ENCODE measurements at places on chromosomes 5 and 9. TPM values are rescaled to one million over a fixed set of nuclear protein-coding genes. Genes with fewer than 3 reads are reported as not detected.

Gene CD274
- 4.7 TPM for total RNA-seq

Gene QRFP
- total RNA-seq, result not detected

Gene PLAC8L1
- 1.8 TPM for total RNA-seq

Gene GZMA
- total RNA-seq, result 5.4 TPM

Gene OBP2B
- total RNA-seq, result not detected

Gene TXNDC8
- not detected for total RNA-seq

Gene RPP25L
- 20.5 TPM for total RNA-seq

Gene CCL21
- total RNA-seq, result not detected

Gene PCDHB7
- total RNA-seq, result not detected

Gene GCNT4
- 23.5 TPM for total RNA-seq

Gene VDAC1
- total RNA-seq, result 43.2 TPM

Gene ORM2
- total RNA-seq, result not detected

Gene PSMD5
- 53.0 TPM for total RNA-seq

Gene CA9
- not detected for total RNA-seq

Gene MELK
- not detected for total RNA-seq

Gene PRR16
- total RNA-seq, result not detected

Gene LRSAM1
- 24.2 TPM for total RNA-seq

Gene FAM114A2
- 44.8 TPM for total RNA-seq

Gene PCDHA1
- not detected for total RNA-seq

Gene SHB
- total RNA-seq, result 0.91 TPM

Gene PCDHA9
- total RNA-seq, result not detected

Gene ABO
- total RNA-seq, result not detected

Gene OR1L4
- total RNA-seq, result not detected

Gene SPINK5
- not detected for total RNA-seq

Gene PCDHB10
- not detected for total RNA-seq

All from naive thymus-derived CD8-positive, alpha-beta T cell (primary cell).